Foreskin melanocyte (primary cell): ENCODE measurements at places on chromosomes 16 and 17.

GRCh38 chr17:35051579-35052240 lies 11.8 kb downstream of the RFFL start:
- DNase-seq, result no peak

GRCh38 chr16:17829811-17830210 lies 359.1 kb upstream of the XYLT1 start:
- no peak for DNase-seq

DNA sequence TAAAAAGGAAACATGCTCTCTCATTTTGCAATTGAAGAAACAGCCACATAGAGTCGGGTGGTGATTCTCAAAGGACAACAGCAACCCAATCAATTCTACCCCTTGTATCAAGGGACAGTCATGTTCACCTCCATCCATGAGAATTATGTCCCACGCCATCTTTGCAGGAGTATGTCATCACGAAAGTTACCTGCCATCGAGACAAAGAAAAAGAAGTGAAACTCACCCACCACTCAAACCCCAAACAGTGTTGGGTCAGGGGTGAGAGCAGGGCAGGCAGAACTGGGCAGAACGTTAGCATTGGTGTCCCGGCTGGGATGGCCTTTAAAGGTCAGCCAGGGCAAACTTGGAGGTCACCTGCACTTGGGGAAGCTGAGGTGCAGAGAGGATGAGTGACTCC lies 24.2 kb upstream of the HNF1B start:
- DNase-seq, result no peak

DNA sequence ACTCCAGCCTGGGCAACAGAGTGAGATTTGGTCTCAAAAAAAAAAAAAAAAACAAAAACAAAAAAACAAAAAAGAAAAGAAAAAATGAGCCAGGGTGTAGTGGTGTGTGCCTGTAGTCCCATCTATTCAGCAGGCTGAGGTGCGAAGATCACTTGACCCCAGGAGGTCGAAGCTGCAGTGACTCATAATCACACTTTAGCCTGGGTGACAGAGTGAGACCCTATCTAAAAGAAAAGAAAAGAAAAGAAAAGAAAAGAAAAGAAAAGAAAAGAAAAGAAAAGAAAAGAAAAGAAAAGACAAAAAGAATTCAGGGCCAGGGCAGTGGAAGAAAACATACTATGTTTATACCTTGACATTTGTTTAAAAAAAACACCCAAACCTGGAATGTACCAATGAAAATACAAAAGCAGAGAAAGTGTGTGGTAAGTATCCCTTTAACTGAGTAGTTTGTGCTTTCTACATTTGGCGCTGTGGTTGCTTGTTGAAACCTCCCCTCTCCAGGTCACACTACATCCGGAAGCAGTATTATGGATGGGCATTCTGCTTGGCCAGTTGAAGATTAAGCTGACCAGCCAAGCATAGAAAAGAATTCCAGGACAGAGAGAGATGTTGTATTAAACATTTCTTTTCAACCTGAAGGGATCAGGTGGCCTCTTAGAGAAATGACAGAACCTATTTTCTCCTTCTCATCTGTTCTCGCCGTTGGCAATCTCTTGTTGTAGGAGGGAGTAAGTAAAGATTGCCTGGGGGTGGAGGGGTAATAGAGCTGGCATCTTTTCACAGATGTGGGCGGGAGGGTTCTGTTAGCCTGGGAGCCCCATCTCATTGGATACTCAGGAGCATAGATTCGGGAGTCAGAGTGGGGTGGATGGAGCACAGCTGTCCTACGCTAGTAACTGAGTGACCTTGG lies 12.1 kb upstream of the PRKCB start:
- no peak for DNase-seq

DNA sequence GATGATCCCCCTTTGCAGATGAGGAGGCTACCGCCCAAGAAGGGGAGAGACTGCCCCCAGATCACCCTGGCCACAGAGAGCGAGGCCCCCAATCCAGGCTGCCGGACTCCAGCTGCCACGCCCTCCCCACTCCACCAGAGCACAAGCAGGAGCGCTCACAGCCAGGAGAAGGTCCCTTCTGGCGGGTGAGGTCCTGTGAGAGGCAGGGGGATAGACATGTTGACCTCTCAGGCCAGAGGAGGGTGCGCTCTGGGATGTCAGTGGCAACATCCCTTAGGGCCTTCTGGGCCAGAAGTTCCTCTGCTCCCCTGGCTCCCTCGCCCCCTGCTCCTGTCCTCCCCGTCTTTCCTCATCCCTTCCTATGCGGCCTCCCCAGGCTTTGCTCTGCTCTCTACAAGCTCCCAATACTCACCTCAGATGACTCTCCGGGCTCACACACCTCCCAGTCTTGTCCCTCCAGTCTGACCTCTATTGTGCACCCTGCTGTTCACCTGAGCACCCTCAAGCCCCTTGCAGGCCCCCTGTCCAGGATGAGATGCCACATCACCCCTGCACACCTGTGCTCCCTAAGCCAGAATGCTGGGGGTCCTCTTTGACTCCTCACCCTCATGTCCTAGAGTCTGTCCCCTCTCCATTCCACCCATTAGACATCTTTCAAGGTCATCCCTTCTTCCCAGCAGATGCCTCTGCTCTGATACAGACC lies 5.0 kb upstream of the NXPH3 start:
- DNase-seq, result no peak

- DNase-seq, result no peak
These were observed 9.1 kb downstream of the NUDT16L1 start for GRCh38 chr16:4702466-4702808.

DNA sequence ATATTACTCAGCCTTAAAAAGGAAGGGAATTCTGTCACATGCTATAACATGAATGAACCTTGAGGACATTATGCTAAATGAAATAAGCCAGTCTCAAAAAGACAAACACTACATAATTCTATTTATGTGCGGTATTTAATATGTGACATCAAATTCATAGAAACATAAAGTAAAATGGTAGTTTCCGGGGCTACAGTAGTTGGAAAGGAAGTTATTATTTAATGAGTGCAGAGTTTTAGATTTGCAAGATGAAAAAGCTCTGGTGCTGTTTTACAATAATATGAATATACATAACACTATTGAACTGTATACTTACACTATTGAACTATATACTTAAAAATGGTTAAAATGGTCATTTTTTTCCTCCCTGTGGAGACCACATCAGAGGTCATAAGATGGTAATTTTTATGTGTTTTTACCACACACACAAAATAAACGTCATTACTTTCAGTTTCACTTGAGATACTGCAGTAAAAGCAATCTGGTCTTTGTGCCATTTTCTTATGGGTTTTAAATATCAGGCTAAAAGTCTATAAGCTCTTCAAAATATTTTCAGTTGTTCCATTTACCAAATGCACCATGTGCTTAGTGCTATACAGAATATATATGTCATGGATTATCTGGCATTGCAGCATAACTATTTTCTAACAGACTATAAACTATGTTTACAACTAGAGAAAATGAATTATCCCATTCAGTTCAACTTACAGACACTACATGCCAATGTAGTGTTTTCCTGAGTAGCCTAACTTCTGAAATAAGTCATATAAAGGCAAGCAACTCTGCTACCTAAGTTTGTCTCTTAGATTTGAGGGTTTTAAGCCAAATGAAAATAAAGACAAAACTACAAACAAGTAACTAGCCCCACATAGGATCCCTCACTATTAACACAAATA lies 90.9 kb downstream of the SPAG9 start:
- DNase-seq, result no peak

DNA sequence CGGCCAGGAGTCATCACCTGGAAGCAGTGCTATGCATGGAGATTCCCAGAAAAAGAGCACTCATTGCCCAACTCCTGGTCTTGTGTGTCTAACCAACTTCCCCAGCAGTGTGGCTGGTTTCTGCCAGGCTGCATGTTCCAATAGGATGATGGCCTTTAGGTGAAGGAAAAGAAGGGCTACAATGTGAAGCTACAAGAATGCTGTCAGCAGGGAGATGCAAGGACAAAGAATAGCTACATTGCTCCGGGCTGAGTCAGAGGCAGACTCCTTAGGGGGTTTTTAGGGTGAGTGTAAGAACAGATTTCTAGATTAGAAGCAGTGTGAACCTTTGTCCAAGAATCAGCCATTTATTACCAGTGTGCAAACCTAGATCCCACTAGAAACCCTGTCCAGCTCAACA lies 63.0 kb upstream of the DNAH9 start:
- DNase-seq, result no peak

DNA sequence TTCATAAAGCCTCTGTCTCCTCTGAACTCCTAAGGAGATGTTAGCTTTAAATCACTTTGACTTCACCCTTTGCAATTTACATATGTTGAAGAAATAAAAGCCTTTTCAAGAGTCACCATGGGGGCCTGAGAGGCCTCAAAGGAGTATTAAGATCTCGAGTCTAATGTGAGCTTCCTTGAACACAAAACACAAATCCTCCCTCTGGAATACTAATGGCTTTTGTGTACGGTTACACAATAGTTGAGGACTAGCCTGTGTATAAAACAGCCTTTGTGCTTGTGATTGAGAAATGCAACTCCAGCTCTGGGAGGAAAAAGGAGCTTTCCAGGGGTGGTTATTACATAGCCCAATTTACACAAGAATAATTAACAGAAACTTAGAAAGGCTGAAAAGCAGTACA lies 1140.2 kb downstream of the CDH11 start:
- peak; percentile 68 for DNase-seq

DNA sequence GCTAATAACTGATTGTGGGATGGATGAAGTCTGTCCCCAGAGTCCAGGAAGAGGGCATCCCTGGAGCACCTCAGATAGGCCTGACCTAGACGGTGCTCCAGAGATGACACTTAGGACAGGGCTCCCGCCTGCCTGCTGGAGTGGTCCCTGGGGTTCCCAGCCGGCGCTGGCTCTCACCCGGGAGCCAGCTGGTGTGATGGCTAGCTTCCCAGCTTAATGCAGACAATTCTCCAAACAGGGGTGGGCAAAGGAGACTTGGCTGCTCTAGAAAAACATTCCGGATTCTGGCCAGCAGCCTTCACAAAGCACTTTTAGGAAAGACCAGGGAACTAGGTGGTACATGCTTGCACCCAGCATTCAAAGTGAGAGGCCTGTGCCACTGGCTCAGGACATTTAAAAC lies 18.6 kb downstream of the ACE start:
- DNase-seq, result no peak

GRCh38 chr17:12068946-12069345 lies 48.3 kb downstream of the MAP2K4 start:
- DNase-seq, result no peak

DNA sequence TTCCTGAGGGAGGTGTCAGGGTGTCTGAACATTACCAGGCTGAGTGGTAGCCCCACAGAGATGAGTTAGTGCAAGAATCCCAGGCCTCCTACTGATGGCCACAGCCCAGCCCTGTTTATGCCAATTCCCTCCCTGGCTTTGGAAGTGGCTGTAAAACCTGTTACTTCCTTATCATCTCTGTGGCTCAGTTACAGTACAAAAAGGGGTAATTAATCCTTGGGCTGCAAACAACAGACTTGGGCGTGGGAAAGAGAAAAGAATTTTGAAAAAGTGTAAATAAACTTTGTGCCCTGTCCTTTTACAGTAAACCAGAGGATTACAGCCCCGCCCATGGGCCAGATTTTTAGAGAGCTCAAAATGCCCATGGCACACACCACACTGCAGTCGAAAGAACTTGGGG lies 73.1 kb upstream of the AXIN2 start:
- no peak for DNase-seq

- DNase-seq, result no peak
These were observed 172.7 kb downstream of the TANC2 start for GRCh38 chr17:63138713-63139112.

DNA sequence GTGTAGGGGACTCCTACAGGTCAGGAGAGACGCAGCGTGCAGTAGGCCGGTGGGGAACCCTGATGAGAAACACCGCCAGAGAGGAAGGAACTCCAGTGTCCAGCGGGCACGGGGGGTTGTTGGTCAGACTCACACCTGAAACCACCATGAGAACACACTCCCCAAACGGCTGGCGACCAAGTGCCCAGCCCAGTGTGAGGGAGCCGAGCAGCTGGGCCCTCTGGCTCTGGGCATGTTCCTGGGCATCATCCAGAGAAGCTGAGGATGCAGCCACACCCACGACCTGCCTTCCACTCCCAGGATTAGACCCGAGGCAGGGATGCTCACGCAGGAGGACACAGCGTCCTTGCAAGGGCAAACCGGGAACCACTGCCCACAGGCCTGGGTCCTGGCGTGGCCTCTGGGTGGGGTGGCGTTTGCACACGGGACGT lies 108.3 kb upstream of the ZNF750 start:
- no peak for DNase-seq

- no peak for DNase-seq
These were observed 12.8 kb downstream of the STAC2 start for GRCh38 chr17:39212841-39213480.

DNA sequence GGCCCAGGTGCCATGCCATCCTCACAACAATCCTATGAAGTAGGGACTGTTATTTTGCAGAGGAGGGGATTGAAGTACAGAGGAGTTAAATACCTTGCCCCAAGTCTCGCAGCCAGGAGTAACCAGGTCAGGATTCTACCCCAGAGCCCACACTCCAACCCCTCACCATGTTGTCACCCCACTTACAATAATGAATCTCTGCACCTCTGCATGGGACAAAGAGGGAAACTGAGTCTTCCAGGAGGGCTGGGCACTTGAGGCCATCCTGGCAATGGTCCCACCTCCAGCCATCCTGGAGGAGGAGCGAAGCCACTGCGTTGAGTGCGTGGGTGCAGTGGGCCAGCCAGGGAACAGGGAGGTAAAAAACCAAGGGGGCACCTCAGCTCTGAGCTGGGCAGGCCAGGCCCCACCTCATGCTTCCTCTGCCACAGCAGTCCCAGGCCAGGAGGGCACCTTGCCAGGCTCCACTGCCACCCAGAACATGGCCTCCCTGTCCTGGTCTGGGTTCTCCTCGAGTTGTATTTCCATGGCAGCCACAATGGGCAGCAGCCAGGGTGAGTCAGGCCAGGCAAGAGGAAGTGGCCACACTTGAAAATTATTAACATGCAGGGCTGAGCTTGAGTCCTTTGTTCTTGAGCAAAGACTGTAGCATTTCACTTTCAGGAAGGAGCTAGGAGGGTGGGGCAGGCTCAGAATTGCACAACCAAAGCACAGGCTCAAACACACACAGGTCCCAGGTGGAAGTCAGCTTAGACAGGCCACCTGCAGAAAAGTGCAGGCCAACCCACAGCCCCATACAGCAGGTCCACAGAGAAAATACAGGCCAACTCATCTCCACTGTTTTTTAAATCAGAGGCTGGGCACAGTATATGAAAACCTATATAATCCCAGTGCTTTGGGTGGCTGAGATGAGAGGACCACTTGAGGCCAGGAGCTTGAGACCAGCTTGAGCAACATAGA lies 52.1 kb downstream of the CUEDC1 start:
- peak; percentile 77 for DNase-seq

DNA sequence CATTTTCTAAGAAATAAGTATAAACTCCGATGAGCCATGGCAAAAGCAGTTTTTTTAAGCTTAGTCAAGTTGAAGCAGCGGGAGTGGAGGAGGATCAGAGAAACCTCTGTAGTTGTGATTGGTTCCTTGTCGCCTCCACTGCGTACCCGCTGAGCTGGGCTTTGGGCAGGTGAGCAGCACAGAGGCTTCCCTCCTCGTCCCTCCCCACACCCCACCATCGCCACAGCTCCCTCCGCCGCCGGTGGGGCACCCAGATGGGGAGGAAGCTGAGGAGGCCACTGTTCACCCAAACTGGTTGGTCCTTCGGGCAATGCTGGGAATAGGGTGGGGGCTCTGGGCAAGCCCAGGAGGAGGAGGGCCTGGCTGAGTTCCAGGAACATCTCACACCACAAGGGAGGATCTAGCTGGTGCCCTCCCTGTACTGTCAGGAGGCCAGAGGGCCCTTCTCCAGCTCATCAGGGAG lies 5.2 kb upstream of the MRPL38 start:
- no peak for DNase-seq
